ENCODE measurements at places on chromosomes 2 and 18.

- no peak for DNase-seq
Measured at GRCh38 chr18:4603955-4604354, 148.8 kb upstream of the DLGAP1 start.

GRCh38 chr2:171086352-171087290 lies 74.1 kb downstream of the TLK1 start:
- DNase-seq: peak; percentile 58

DNA sequence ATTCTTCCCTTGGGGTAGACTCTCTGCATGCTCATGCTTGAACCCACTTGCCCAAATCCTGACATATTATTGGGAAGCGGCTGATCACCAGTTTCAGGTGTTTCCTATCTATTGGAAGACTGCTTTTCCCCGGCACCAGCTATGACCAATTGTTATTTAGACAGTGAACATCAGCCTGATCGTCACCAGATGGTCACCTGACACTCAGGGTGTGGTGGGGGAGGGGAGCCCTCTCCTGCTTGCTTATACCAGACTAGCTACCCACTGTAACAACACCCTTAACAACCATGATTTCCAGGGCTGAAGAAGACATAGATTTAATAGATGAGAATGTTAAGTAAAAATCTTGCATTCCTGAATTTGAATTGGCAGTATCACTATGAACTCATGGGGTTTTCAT lies 44.3 kb downstream of the RBM43 start:
- DNase-seq: no peak

DNA sequence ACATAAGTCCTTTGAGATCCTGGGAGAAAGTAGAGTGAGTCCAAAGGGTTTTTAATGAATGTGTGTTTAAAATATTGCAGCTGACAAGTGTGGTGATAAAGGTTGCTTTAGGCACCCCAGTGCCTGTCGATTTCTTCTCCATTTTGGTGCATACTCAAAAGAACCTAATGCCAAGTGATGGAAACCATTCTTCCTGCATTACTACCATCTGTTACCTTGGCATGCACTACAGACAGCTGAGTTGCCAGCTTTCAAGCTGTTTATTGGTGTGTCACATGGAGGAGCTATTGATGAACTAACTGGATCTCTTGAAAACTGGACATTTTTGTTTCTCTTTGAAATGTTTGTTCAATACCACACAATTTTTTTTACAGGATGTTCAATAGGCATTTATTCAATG lies 350.0 kb downstream of the AKAIN1 start:
- DNase-seq: no peak

GRCh38 chr2:162072976-162073887 lies 783 bp downstream of the DPP4 start:
- DNase-seq: no peak
